ENCODE measurements at places on chromosomes 4 and X. TPM values are rescaled to one million over a fixed set of nuclear protein-coding genes. Genes with fewer than 3 reads are reported as not detected.

The GAGE12F gene
- not detected for polyA plus RNA-seq

The HTT gene
- polyA plus RNA-seq = 19.4 TPM

The MEPE gene
- polyA plus RNA-seq = not detected

The TCEAL8 gene
- 57.7 TPM for polyA plus RNA-seq

The SHROOM4 gene
- not detected for polyA plus RNA-seq

GRCh38 chr4:159047478-159048165 lies 55.3 kb upstream of the RAPGEF2 start:
- H3K4me1 ChIP-seq = peaks cover 15% of the 10 kb centered on the region
- H3K36me3 ChIP-seq = no peaks in the 10 kb centered on the region
- no peak overlapping the region for H3K4me3 ChIP-seq
- DNase-seq = no peak
- H3K27ac ChIP-seq = no peak overlapping the region

The PDLIM3 gene
- not detected for polyA plus RNA-seq

The ARHGAP24 gene
- 0.70 TPM for polyA plus RNA-seq

- no peaks in the 10 kb centered on the region for H3K36me3 ChIP-seq
- no peak overlapping the region for H3K4me3 ChIP-seq
- H3K27me3 ChIP-seq = no peaks in the 10 kb centered on the region
- H3K4me1 ChIP-seq = no peaks in the 10 kb centered on the region
- no peak for DNase-seq
Observed at GRCh38 chr4:151644622-151645021, 116.2 kb downstream of the GATB start.

DNA sequence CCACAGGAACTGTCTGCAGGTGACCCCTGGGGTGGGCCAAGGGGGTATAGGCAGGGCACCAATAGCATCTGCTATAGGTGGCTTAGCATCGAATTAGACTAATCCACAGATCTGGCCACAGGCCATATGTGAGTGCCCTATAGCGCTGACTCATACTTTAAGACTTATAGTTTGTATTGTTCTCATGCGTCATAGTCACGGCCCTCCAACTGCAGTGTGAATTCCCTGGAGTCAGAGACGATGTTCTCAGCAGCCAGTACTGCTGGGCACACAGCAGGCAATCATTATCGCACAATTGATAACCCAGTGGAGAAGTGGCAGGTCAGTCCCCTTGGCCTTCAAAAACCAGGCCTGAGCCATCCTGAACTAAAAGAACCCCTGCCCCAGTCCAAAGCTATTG lies 58.1 kb downstream of the ADGRG2 start:
- H3K4me1 ChIP-seq = no peaks in the 10 kb centered on the region
- no peaks in the 10 kb centered on the region for H3K27me3 ChIP-seq
- no peak overlapping the region for H3K4me3 ChIP-seq
- no peaks in the 10 kb centered on the region for H3K36me3 ChIP-seq
- H3K27ac ChIP-seq = no peak overlapping the region
- DNase-seq = no peak

- peaks cover 41% of the 10 kb centered on the region for H3K4me1 ChIP-seq
- no peaks in the 10 kb centered on the region for H3K36me3 ChIP-seq
- H3K27ac ChIP-seq = no peak overlapping the region
- no peak overlapping the region for H3K4me3 ChIP-seq
- no peaks in the 10 kb centered on the region for H3K27me3 ChIP-seq
Observed at GRCh38 chr4:78634011-78634664, 82.6 kb downstream of the ANXA3 start.

DNA sequence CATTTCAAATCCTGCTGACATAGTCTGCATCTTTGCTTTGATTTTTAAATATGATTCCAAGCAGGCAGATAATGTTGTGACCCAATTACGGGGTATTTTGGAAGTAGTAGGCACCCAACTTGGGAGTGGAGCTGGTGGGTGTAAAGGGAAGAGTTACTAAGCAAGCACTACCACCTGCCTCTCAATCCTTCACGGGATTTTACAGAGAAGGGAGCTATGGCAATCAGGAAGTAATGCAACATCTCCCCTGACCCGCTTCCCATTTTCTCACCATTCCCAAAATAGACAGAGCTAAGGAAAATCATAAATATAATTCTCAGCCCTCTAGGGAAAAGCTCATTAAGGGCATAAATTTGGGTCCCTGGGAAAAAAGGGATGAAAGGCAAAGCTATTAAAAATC lies 9.2 kb downstream of the APBB2 start:
- H3K27me3 ChIP-seq = no peaks in the 10 kb centered on the region
- no peaks in the 10 kb centered on the region for H3K36me3 ChIP-seq
- no peak for DNase-seq

DNA sequence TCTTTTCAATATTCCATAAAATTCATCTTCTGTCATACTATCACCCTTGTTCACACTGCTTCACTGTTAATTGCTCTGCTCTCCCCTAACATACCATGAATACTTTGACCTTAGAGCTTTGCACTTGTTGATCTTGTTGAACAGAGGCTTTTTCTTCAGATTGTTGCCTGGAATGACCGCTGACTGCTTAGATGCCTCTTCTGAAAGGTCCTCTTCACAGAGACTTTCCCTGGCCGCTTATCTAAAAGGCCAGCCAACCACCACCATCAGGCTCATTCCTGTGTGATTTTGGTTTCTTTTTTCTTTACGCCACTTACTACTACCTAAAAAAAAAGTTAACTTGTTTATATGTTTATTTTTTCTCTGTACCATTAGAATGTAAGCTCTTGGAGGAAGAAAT lies 667.7 kb downstream of the STPG2 start:
- H3K4me1 ChIP-seq = no peaks in the 10 kb centered on the region
- no peaks in the 10 kb centered on the region for H3K36me3 ChIP-seq
- no peak overlapping the region for H3K4me3 ChIP-seq
- no peak for DNase-seq
- no peak overlapping the region for H3K27ac ChIP-seq

DNA sequence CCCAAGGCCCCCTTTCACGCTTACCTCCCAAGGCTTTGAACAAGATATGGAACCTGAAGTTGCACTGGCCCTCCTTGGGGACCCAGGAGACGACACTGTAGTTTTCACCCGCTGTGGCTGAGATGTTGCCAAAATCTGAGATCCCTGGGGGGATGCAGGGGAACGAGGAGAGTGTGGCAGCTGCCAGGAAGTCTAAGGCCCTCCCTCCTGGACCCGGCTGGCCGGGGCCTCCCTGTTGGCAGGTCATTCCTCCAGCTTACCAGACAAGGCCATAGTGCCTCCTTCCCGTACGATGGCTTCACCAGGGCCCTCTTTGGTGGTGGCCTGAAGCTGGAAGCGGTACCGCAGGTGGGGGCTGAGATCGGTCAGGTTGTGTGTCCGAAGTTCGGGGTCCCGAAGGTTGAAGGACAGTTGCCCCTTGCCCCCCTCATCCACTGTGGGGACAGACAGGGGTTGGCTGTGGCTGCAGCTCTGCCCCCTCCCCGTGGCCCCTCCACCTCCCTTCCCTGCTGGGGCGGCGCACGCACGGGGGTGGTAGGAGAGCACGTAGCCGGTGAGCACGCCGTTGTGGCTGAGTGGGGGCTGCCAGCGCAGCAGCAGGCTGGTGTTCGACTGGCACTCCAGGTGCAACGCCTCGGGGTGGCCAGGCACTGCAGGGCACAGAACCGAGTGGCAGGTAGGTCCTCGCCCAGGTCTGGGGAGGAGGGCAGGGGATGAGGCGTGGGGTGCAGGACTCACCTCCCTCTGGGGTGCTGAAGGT lies 21.2 kb downstream of the L1CAM start:
- H3K27ac ChIP-seq = no peak overlapping the region
- no peaks in the 10 kb centered on the region for H3K4me1 ChIP-seq
- no peak overlapping the region for H3K4me3 ChIP-seq
- no peak for DNase-seq

- peaks cover 17% of the 10 kb centered on the region for H3K4me1 ChIP-seq
- H3K27ac ChIP-seq = no peak overlapping the region
- no peaks in the 10 kb centered on the region for H3K36me3 ChIP-seq
- H3K27me3 ChIP-seq = no peaks in the 10 kb centered on the region
- 0 out of 2 replicates have a peak overlapping the region, but pooled peaks have one; percentile 9 for H3K4me3 ChIP-seq
- DNase-seq = no peak
Observed at GRCh38 chr4:182826391-182826790, 90.8 kb downstream of the DCTD start.

DNA sequence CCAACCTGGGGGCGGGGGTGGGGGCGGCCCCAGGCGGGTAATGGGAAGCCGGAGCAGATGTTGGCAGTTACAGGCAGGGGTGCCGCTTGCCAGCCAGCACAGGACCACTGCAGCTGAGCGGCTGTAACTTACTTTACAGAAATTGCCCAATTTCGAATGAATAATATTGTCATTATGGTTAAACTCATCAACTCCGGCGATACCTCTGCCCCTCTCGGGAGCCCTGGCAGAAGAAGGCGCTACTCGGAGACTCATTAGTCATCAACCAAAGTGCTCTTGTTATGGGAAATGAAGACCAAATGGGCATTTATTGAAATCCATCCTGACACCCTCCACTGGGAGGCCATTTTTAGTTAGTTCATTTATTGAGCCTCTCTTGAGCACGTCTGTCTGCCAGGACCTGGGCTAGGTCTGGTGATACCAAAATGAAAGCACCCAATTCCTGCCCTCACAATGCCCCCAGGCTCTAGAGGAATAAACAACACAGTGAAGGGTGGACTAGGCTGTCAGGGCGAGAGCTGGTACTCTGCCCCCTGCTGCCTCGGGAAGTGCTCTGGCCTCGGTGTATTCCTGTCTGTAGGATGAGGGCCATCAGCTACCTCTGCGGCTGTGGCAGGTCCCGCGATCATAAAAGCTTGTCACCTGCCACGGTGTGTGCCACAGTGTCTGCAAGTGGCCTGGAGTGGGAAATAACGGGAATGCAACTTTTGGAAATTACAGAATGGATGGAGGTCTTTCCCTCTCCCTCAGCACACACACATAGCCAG lies 159.1 kb upstream of the PSAPL1 start:
- H3K27ac ChIP-seq = no peak overlapping the region
- no peaks in the 10 kb centered on the region for H3K27me3 ChIP-seq
- H3K4me3 ChIP-seq = no peak overlapping the region
- H3K4me1 ChIP-seq = no peaks in the 10 kb centered on the region

GRCh38 chr4:107034091-107034995 lies 1.8 kb downstream of the DKK2 start:
- no peak overlapping the region for H3K27ac ChIP-seq
- H3K4me1 ChIP-seq = peaks cover 6% of the 10 kb centered on the region
- no peak overlapping the region for H3K4me3 ChIP-seq
- DNase-seq = no peak
- peaks cover 26% of the 10 kb centered on the region for H3K27me3 ChIP-seq
- no peaks in the 10 kb centered on the region for H3K36me3 ChIP-seq

DNA sequence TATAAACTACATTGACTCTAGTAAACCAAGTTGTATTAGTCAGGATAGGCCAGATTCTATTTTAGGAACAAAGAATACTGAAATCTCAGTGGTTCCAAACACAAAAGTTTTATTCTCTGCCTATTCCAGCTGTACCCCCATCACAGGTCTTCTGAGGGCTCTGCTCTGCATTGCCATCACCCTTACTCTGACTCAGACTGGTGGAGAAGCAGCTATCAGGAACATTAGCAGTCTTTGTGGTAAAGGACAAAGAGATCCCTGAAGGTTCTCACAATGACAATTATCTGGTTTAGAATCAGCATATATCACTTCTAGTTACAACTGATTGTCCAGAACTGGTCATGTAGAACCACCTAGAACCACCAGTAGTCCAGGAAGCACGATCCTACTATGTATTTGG lies 251.1 kb downstream of the GLUD2 start:
- DNase-seq = no peak
- no peaks in the 10 kb centered on the region for H3K4me1 ChIP-seq
- no peaks in the 10 kb centered on the region for H3K36me3 ChIP-seq
- no peak overlapping the region for H3K4me3 ChIP-seq
- H3K27ac ChIP-seq = no peak overlapping the region

The MMAA gene
- 16.6 TPM for polyA plus RNA-seq

DNA sequence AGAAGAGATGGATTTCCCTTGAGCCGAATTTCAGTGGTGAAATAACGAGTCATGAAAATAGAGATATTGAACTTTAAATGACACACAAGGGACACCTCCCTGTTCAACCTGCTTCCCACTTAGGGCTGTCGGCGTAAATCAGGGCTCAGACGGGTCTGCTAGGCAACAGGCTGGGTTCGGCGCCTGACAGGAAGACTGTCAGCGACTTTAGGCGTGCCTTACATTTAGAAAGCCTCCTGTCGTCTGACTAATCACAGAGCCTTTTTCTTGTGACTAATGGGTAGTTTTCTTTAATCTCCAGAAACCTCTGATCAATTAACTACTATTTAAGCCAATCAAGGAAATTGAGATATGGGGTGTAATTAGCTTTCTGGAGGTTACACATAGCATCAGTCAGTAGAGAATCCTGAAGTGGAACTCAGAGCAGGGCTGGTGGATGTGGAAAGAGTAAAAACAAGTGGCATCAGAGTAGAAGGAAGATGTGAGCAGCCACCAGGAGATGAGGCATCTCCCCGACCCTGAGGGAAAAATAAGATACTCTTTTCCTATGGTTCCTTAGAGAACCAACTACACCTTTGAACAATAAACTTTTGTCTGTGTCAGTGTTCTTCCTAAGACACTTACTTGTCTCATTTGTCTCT lies 86.2 kb upstream of the HS3ST1 start:
- H3K4me3 ChIP-seq = no peak overlapping the region
- no peak for DNase-seq
- no peak overlapping the region for H3K27ac ChIP-seq
- no peaks in the 10 kb centered on the region for H3K4me1 ChIP-seq

GRCh38 chr4:123564758-123565346 lies 168.3 kb downstream of the SPRY1 start:
- H3K4me3 ChIP-seq = no peak overlapping the region
- H3K27me3 ChIP-seq = no peaks in the 10 kb centered on the region
- no peak overlapping the region for H3K27ac ChIP-seq

GRCh38 chr4:173486714-173487392 lies 43.2 kb downstream of the HAND2 start:
- no peak for DNase-seq
- no peaks in the 10 kb centered on the region for H3K4me1 ChIP-seq
- H3K27me3 ChIP-seq = no peaks in the 10 kb centered on the region
- no peak overlapping the region for H3K4me3 ChIP-seq
- H3K27ac ChIP-seq = no peak overlapping the region

DNA sequence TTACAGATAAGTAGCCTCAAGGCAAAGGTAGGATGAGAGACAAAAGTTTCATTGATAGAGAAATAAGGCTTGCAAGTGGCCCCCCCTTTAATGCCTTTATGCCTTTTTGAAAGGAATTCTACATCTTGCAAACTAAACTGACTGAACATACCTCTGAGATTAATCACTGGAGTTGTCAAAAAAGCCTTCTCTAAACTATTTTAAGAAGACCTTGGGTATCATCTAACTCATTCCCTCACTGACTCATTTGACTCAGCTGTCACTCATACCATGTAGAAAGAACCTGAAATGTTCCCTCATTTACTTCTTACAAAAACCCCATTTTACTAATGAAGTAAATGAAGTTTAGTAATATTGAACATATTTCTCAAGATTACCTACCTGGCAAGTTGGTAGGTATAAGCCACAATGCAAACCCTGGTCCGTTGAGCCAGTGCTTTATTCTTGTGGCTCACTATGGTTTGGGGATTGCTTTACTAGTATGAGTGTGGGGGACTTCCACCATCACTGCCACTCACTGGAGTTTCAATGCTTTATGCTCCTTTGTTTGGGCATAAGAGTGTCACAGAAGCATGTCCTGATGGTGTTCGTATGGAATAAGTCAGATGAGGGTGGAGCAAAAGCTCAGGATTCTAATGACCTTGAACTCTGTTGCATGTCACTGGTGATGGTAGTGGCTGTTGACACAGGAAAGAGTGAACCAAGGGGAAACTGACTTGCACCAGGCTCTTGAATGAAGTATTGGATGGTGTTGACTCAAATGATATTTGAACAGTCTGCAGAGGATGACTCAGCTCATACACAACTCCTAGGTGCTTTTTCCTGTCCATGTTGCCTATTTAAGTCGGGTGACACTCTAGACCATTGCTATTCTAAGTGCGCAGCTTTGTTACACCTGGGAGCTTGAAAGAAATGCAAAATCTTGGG lies 305.5 kb upstream of the EMCN start:
- peak overlapping the region; percentile 51 for H3K27ac ChIP-seq
- H3K27me3 ChIP-seq = no peaks in the 10 kb centered on the region
- DNase-seq = peak; percentile 68
- peaks cover 18% of the 10 kb centered on the region for H3K4me1 ChIP-seq

Measured in GM12878 (cell line).